ENCODE measurements at places on chromosomes 7 and 10. TPM values are rescaled to one million over a fixed set of nuclear protein-coding genes. Genes with fewer than 3 reads are reported as not detected.

The OR2A42 gene
- 2.5 TPM for polyA plus RNA-seq

The CALHM1 gene
- polyA plus RNA-seq: not detected

The AKR1C4 gene
- polyA plus RNA-seq: not detected

The CFAP46 gene
- 7.4 TPM for polyA plus RNA-seq

The CDC14C gene
- polyA plus RNA-seq: not detected

The CYP2W1 gene
- 3.3 TPM for polyA plus RNA-seq

The TMEM139 gene
- 62.9 TPM for polyA plus RNA-seq

The ZNF25 gene
- polyA plus RNA-seq: 12.6 TPM

The IDI2 gene
- polyA plus RNA-seq: not detected

The ADRA2A gene
- 2.7 TPM for polyA plus RNA-seq

The CDHR3 gene
- polyA plus RNA-seq: 14.7 TPM

The RNF148 gene
- 0.36 TPM for polyA plus RNA-seq

The WNT8B gene
- polyA plus RNA-seq: 0.69 TPM

The NSUN6 gene
- polyA plus RNA-seq: 33.2 TPM

The KIAA1549 gene
- 14.2 TPM for polyA plus RNA-seq

The ZNF239 gene
- polyA plus RNA-seq: 13.6 TPM

The NAT16 gene
- polyA plus RNA-seq: not detected

The TRIM50 gene
- polyA plus RNA-seq: 0.33 TPM

The ASZ1 gene
- not detected for polyA plus RNA-seq

The OPN1SW gene
- polyA plus RNA-seq: 1.4 TPM
